ENCODE measurements at places on chromosomes 7 and 10.
A peak's percentile ranks its signal among the peaks of the same experiment; 100 is the strongest.

- DNase-seq, result no peak
Measured at GRCh38 chr7:30734497-30734896, 17.4 kb upstream of the INMT start.

DNA sequence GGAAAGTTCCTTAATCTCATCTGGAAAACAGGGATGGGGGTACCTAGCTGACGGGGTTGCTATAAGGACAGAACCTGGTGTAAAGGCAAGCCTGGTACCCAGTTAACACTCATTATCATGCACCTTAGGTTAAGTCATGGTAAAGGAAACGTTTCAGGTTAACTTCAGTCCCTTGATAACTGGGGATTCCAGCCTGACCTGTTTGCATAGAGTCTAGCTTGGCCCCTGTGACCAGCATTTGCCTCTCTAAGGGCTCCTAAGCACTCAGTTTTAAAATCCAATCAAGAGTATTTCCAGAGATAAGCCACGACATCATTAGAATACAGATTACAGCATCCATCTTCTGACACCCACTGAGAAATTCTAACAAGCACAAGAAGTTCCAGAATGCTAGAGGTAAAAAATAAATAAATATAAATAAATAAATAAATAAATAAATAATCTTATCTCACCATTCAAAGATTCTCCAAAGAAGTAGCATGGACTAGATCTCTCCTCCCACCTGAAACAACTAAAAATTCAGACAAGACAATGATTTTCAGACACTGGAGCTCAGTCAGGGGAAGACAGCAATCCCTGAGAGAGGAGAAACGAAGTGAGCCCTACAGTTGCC, 184.6 kb downstream of the KCNMA1 start:
- DNase-seq, result no peak

GRCh38 chr10:63579371-63580014, 58.3 kb downstream of the REEP3 start:
- peak; percentile 55 for DNase-seq

- peak; percentile 46 for DNase-seq
Measured at GRCh38 chr7:36949711-36950600, 225.7 kb upstream of the AOAH start.

DNA sequence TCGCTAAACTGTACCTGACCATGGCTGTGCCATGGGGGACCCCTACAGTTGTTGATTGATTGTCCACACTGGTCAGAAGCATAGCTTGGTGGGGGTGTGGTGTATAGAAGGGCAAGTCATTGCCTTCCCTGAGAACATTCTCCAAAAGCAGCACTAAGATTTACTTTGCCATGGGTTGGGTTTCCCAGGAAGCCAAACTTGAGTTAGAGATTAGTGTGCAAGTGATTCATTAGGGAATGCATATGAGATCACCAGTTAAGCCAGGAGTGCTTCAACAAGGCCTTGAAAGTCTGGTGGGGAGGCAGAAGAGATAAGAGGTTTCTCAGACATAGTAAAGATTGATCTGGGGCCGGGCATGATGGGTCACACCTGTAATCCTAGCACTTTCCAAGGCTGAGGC, 21.4 kb upstream of the TPST1 start:
- no peak for DNase-seq

- no peak for DNase-seq
Measured at GRCh38 chr10:119715628-119716505, 10.0 kb upstream of the INPP5F start.

DNA sequence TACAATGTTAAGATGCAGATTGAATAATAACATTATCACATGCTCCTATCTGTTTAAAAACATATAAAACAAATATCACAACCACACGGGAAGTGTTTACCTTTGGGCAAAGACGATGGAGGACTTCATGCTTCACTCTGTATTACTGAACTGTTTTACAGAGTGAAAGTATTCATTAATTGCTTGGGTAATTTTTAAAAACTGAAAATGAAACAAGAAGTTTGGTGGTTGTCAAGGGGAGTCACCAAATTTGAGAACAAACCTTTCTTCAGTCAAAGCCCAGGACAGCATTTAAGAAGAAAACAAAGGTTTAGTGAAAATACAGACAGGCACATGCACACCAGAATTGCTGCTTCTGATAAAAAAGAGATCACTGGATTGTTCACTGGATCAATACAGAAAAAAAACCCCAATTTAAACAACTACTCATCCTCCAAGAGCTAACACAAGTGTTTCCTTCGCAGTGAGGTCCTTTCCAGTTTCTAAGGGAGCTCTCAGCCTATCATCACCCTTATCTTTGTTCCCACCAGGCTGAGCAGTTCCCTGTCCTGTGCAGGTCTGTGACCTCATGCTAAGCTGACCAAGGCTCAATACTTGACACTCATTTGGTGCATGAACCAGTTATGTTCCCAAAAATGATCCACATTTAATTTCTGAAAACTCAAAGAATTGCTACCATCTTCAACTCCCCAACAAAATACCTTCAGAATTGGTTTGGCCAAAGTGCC, 8.8 kb downstream of the PARP12 start:
- no peak for DNase-seq

- no peak for DNase-seq
Measured at GRCh38 chr7:46153951-46154787, 233.1 kb upstream of the IGFBP3 start.

- no peak for DNase-seq
Measured at GRCh38 chr10:129962872-129963640, 1.0 kb downstream of the EBF3 start.

DNA sequence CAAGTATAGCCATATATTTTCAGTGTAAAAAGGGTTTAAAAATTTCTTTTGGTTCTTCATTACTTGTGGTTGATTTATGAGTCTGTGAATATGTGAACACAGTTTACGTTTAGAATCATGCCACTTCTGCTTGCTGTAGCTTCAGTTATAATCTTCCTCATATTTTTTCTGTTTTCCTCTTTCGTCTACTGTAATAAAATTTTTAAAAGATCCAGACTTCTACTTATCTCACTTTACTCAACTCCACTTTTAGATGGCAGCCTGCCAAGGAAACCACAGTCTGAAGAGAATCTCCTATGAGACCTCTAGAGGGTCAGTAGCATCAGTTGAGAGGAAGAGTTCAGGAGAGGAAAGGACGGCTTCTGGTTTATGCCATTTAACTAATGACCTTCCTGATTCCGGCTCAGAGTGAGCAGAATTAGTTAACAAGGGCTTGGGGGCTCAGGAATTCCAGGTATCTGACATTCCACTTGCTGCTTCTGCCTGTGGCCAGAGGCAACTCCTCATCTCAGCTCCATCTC, 21.4 kb downstream of the CREB5 start:
- DNase-seq, result no peak
